C1 segment of cervical spinal cord (tissue), 14 donors: ENCODE measurements at places on chromosomes 6 and 20.
A peak's percentile ranks its signal among the peaks of the same experiment; 100 is the strongest.

- DNase-seq = no peak
Observed at GRCh38 chr6:28965706-28966105, 39.4 kb downstream of the ZNF311 start.

GRCh38 chr6:49555951-49556350 lies 5.5 kb downstream of the C6orf141 start:
- DNase-seq = no peak

- no peak for DNase-seq
Observed at GRCh38 chr20:33846291-33846935, 35.3 kb downstream of the CHMP4B start.

DNA sequence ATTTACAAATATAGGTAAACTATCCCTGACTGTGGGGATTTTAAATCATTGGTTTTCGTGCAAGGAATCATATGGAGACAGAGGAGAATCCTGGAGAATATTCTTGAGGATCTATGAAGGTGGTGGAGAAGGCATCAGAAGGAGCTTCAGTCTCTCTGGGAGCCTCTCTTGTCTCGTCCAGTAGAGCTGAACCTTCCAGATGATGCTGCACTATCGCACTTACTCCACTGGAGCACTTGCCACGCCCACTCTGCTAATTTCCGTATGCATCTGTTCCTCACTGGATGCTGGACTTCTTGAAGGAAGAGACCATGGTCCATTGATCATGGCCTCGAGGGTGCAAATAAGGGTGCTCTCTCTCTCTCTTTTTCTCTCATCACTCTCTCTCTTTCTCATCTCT lies 36.8 kb downstream of the C6orf118 start:
- DNase-seq = no peak

DNA sequence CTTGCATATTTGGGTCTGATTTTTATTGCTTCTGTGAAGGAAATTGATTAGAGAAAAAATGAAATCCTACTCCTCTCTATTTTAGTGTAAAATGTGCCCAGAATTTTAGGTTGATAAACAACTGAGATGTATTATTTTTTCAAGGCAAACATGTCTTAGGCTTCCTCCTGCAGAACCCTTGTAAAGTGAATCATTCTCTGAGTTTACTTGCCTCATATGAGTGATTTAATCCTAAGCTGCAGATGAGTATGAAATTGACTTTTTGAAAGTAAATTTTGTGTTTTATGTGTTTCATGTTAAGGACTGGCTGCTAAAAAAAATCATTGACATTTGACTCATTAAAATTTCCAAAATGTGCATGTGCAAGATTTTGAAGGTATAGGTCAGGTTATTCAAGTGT lies 138.5 kb upstream of the PHACTR1 start:
- no peak for DNase-seq

DNA sequence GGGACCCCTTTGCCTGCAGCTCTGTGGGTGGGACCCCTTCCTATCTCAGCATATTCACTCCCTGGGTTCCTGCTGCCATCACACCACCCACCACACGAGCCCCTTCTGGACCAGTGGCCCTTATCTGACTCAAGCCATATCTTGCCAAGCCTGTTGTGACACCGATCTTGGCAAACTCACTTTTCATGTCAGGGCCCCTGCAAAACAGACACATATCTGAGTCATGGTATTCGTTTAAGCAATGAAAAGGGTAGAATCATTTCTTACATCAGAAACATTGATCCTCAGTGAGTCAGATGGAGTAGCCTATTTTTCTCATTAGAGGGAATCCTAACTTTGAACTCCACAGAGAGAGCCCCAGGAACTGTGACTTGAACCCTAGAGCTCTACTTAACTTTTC lies 10.6 kb downstream of the RAET1E start:
- DNase-seq = no peak

DNA sequence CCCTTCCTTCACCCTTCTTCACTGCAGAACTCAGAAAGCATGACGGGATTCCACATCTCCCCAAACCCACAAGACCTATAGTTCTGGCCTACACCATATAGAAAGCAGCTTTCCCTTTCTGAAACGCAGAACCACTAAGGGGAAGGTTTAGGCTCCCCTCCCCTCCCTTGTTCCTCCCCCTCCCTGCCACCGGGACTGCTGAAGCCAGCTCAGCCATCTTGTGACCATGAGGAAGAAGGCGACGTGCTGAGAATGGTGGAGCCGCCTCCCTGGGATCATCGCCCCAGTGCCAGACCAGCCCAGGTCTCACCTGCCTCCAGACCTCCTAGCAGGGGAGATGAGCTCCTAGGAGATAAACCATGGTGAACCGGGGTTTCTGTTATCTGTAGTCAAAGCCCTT lies 19.6 kb downstream of the SERPINB6 start:
- DNase-seq = no peak

DNA sequence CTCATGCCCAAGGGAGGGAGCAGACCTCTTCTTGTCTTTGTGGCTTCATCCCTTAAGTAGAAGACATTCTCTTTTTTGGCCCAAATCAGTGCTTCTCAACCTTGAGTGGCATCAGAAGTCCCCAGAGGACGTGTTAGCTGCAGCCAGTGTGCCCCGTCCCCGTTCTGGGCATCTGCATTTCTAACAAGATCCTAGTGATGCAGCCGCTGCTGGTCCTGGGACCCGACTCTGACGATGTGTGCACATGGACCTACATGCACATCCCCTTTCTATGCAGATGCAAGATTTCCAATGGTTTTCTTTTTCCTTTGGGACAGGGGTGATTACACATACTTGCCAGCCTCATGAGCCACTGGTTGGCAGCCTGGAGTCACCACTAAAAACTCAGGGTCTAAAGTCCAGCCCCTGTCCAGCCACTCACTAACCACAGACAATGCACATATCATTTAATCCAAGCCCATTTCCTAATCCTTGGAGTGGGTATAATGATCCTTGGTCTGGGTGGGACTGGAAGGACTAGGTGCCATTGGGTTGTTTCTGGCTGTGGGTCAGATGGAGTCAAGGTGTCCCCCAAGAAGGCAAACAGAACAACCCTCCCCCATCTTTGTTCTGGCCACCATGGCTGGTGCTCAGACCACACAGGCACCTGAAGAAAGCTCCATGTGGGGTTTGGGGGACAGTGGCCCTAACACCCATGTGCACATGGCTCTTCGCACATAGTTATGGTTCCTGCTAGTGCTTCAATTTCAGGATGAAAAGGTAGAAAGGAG lies 6.4 kb downstream of the ACSS1 start:
- DNase-seq = no peak

DNA sequence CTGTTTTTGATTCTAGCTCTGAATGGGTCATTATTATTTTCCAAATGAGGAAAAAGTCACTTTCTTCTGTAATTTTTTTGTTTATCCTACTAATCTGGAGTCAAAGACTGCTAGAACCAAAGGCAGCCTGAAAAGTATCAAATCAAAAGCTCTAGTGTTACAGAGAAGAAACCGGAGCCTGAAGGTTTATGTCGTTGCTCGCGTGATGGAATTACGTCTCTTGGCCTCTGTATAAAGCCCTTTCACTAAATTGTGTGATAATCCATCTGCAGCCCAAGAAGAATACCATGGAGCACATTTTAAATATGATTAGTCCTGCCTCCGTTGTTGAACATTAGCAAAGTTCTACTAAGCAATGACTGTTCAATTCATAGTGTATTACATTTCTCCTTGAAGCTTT lies 738.6 kb downstream of the C6orf118 start:
- DNase-seq = no peak

GRCh38 chr6:137320271-137320670 lies 101.1 kb upstream of the IFNGR1 start:
- no peak for DNase-seq

- no peak for DNase-seq
Observed at GRCh38 chr20:17710379-17711266, 10.9 kb downstream of the BANF2 start.

- no peak for DNase-seq
Observed at GRCh38 chr20:34531608-34532265, 15.5 kb downstream of the DYNLRB1 start.

GRCh38 chr6:114194362-114195026 lies 148.3 kb downstream of the HS3ST5 start:
- no peak for DNase-seq

DNA sequence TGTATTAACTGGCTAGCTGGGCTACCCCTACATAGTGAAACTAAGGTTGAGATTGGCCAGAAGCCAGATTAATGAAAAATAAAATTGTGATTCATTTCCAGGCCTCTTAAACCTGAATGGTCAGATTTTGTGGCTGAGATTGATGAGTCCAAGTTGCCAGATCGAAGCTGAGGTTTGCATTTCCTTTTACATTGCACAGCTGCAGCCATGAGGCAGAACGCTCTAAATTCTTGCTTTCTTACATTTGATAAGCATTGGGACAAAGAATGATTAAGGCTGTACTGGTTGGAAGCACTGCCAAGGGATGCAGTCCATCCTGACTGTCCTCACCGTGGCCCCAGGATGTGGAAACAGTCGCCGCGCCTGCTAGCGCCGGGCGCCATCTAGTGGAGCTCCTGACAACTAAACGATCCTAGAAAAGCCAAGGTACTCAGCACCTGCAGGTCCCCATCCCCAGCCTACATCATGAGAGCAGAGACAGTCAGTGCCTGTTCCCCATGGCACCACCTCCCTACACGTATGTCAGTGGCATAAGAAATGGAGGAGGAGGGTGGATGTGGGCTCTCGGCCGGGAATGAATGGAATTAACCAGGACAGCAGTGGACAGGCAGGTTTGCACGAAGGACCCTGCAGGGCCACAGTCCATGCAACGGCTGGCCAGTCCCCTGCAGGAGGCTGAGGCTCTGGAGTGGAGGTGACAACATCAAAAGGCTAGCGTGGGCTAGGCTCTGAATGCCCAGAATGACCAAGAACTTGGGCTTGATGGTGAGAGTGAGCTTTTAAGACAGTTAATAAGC lies 19.0 kb downstream of the PXDC1 start:
- peak; percentile 5 for DNase-seq

DNA sequence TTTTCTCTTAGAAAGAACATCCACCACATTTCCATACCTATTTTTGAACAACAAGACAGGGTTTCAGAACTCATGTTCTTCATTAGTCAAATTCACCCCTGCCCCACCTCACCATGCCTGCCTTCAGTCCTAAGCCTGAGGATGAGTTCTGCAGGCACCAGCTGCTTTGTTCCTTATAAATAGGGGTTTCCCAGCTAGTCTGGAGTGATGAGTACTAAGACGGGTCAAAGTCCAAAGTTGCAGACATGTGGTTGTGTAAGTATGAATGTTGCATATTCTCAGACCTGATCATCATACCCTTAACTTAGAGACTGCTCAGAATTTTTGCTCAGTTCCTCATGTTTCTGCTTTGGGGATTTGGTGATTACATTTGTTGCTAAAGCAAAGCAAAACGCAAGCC lies 257.7 kb upstream of the CDYL start:
- DNase-seq = no peak

- DNase-seq = no peak
Observed at GRCh38 chr20:8505476-8506200, 373.6 kb downstream of the PLCB1 start.

DNA sequence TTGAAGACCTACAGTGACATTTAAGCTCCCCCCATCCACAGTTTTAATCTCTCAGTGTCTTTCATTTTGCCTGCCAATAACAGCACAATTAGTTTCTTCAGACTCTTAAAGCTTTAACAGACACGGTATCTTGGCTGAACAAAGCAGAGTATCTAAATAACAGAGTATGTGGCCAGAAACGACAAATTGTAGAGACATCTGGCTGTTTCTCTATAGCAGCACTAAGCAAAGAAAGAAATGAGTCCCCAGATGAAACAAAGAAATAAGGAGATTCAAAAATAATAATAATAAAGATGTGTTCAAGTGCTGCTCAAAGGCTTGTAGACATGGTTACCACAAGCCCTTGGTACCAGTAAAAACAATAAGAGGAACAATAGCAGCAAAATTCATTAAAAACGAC lies 97.8 kb upstream of the HDAC2 start:
- DNase-seq = no peak

DNA sequence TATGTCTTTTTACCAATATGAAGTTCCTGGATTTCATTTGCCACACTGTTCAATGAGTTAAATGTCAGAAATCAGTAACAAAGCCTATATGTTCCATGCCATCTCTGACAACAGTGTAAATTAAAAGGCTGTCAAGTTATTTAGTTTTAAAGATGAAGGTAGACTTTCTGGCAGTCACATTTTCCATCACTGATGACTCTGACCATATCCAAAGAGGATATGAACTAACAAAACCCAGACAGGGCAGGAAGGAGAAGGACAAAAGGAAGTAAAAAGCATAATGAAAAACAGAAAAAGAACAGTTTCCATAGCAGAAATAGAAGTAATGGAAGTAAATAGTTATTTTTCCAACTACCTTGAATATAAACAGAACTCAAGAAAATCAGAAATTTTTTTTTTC lies 242.3 kb downstream of the UBE3D start:
- DNase-seq = no peak

- no peak for DNase-seq
Observed at GRCh38 chr6:116405138-116405537, 34.4 kb downstream of the DSE start.

DNA sequence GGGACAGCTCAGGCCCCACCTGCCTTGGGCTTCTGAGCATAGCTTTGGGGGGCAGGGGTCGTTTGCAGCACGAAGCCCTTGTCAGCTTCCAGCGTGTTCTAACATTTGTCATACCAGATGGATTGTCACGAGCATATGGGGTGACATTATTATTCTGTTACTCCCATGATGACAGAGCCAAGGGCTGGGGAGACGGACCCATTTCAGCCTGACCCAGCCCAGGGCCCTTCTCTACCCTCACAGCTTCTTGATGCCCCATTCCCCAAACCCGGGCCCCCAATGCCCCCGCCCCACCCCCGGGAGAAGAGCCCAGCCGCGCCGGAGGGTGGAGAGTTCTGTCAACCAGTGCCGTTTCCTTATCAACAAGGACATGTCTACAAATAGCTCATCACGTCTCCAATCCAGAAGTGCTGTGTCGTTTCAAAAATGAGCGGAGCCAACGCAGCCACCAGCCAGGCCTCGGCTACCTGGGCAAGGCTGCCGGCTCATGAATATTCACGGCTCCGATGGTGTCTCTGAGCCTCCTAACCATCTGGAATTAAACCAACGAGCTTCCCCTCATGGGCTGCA lies 9.6 kb upstream of the CHRNA4 start:
- DNase-seq = no peak

DNA sequence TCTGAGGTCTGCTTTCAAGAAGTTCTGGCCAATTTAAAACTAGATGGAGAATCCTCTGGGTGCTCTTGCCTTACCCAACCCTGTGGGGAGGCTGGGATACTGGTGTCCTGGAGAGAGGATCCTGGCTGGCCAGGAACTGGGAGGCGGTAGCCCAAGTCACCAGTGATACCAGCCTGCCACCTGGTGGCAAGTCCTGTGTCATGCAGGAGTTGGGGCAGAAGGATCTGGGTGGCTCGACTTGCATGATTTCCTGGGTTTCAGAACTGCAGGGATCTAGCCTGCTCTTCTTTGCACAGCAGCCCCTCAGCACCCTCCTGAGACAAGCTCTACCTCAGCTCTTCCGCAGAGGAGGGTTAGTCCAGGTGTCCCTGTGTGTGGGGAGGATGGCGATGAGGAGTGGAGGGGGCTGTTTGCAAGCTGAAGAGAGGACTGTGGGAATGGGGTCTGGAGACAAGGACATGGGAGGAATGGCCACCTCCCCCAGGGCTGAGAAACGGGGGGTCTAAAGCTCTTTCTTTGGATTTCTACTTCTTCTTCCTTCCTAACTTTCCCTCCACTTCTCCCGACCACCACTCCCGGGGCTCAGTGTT lies 4.2 kb downstream of the KCNK17 start:
- peak; percentile 40 for DNase-seq

GRCh38 chr6:159169557-159170332 lies 545 bp downstream of the FNDC1 start:
- no peak for DNase-seq

GRCh38 chr6:170023620-170024521 lies 267.0 kb downstream of the DLL1 start:
- no peak for DNase-seq

- no peak for DNase-seq
Observed at GRCh38 chr20:2793471-2793870, 7.0 kb downstream of the CPXM1 start.

GRCh38 chr20:17849138-17849900 lies 119.3 kb downstream of the SNX5 start:
- no peak for DNase-seq
